ENCODE measurements at places on chromosomes 4 and X.

DNA sequence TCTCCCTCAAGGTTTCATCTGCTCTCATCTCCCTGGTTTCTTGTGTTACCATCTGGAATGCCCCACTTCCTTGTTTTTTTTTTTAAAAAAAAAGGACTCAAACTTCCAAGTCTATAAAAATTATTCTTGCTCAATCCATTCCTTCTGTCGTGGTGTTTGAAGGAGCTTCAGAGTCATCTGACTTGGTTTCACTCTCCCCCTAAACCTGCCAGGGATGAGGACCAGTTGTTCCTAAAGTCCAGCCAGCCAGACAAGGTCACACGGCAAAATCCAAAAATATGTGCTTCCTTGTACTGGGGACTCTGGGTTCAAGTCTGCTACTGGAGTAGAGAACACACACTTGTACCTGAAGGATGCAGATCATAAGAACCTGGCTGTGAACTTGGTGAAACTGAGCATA lies 84.5 kb upstream of the GPM6B start:
- DNase-seq, result no peak

DNA sequence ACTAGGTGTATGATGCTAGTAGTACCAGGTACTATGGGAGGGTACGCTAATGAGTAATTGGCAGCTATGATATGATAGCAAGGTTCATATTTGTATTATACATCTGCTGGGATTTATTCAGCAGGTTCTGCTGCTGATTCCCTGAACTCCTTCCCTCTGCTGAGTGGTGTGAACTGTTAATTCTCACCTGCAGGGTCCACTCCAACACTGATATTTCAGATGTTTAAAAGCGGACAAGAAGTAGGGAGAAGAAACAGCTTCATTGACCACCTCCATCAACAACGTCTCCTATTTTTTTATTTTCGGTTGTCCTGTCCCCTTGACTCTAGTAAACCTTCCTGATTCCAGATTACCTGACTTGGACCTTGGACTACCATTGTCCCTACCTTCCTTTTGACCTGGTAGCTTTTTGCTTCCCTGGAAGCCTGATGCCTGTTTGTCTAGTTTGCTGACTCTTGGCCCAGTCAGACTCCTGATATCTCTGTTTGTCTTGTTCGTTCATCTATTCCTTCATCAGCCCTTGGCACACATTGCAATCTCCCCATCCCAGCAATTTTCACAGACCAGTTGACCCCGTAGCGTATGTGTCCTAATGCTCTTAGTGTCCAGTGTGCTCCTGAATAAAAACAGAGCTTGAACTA lies 34.0 kb upstream of the RNF128 start:
- DNase-seq, result no peak

DNA sequence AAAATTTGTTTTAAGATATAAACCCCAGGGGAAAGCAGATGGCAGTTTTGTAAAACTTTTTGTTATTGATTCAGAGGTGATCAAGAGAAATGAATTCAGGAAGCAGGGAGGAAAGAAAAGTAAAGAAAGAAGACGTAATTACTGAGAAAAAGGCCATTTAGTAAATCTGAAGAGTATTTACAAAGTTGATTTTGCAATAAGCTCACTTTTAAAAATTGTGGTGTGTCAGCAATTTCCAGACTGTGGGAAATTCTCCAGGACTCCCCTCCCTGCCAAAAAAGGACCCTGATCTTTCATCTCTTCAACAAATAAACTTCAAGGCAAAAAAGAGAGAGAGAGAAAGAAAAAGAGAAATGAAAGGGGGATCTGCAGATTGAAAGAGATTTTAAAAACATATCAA lies 36.6 kb downstream of the PCYT1B start:
- no peak for DNase-seq

GRCh38 chr4:161197474-161197873 lies 966.3 kb downstream of the FSTL5 start:
- DNase-seq, result no peak

DNA sequence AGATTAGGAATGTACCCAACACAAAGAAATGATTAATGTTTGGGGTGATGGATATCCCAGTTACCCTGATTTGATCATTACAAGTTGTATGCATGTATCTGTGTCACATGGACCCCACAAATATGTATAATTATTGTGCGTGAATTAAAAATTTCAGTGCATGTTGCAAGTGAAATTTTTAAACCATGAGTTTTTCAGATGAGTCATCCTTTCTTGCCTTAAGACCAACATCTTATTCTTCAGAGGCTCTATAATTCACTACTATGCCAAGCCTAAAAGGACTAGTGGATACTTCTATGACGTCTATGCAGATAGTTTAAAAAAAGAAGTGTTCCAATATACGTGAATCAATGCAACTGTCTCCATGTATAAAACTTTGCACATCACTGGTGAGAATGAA lies 113.0 kb upstream of the SH3RF1 start:
- DNase-seq, result peak; percentile 34

DNA sequence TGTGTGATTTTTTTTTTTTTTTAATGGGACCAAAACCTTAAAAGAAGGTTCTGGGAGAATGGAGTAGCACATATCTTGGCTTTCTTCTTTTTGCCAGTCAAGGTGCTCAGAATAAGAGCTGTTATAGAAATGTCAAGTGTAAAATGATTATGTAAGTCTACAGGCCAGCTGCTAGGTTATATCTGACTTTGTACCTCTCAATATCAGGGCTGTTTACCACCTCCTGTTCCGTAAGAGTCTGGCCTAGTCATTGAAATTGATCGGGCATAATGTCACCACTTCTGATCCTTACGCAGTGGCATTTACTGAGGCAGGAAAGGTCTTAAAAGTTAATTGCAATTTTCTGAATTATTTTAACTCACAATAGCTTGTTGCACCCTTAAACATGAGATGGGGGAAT lies 41.1 kb downstream of the LIMCH1 start:
- DNase-seq, result no peak

GRCh38 chr4:153156263-153156662 lies 48.0 kb upstream of the TRIM2 start:
- DNase-seq, result no peak

DNA sequence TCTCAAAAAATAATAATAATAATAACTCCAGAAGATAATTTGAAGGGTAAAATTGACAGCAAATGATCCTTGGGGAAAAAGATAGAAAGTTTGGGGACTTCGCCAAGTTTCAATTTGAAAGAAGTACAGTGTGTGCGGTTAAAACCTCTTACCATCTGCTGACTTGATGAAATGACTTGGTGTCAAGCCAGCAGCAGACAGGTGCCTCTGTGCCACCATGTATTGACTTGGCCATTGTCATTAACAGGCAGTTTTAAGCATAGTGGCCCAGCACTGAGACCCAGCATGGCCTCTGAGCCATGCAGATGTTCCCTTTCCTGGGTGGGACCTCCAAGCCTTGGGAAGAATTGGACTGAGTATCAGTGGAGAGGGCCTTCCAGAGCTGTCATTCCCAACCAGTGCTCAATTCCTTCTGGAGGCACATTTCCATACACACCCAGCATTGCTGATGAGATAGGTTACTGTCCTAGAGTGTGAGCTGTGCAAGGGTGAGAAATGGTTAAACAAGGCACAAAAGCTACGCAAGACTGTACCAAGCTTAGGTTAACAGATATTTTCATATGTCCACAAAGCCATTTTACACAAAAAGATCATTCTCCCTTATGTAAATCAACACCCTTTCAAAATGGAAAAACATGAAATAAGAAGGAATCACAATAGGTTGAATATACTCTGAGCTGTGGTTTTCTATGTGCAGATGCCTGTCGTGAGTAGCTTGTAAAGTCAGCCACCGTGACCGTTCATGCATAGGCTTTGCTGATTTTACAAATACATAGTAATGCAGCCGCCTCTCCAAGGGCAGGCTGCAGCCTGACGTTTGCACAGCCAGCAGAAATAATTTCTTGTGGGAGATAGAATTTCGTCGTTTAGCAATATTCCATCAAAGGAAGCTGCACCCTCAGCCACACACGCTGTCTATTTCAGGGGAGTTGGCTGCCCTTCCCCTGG lies 59.4 kb upstream of the FBXW7 start:
- no peak for DNase-seq

GRCh38 chr4:43607400-43607799 lies 714.9 kb downstream of the GRXCR1 start:
- DNase-seq, result no peak

- DNase-seq, result no peak
Observed at GRCh38 chr4:156662921-156663320, 308.7 kb downstream of the PDGFC start.

DNA sequence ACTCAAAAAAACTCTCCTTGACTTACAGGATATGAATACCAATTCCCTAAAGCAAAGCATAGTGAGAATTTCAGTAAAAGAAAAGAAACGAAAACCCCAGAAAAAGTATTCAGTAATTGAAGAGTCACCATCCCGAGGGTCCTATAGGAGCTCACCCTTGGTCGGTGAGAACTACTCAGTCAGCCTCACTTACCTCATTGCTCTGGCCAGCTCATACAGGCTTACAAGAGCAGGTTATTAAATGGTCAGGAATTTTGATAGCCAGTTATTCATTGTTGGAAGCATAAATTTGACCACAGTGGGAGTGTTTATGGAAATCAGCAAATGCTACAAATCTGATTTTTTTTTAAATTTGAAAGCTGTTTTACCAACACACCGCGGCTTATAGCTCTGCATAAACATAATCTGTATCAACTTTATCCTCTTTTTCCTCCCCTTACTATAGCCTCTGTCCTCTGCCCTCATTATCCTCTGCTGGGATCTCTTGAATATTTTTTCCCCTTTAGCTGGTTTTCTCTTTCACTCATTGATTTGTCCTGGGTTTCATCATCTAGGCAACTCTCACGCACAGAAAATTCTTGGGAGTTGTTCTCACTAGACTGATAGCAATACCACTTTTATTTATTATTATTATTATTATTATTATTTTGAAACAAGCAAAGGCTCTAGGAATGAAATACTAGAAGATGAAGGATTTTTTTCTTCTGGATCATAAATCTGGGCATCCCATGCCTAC lies 11.0 kb upstream of the CXCL2 start:
- DNase-seq, result no peak

DNA sequence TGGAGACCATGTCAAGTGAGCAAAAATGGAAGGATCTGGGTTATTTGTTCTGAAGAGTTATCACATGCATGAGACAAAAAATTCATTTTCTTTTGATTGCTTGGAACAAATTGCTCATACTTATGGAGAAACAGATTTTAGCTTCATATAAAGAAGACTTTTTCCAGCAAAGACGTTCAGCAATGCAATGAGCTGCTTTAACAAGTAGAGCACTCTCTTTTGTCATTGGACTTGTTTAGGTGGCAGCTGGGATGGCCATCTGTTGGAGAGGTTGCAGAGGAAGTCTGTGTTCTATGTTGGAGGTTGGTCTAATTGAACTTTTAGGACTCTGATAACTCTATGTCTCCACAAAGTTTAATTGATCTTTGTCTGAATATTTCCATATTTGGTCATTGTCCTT lies 19.9 kb upstream of the CEP135 start:
- DNase-seq, result no peak

- no peak for DNase-seq
Observed at GRCh38 chr4:145196747-145197146, 16.4 kb upstream of the OTUD4 start.

GRCh38 chr4:81335122-81335912 lies 120.3 kb upstream of the PRKG2 start:
- no peak for DNase-seq

DNA sequence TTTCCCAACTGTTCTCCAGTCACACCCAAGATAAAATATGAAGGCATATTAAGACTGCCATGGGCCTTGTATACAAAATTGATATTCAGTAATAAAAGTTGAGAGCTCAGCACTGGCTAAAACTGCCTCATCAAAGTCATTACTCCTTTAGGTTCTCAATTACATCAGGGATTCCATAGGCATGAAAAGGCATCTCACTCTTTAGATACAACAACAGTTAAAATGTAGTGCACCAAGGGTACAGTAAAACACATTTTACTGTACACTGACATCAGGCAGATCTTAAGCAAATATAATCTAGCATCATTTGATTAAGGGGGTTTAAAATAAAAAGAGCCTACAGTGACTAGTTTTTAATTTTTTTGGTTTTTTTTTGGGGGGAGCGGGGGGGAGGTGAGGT lies 107.7 kb downstream of the PPP3CA start:
- no peak for DNase-seq

GRCh38 chrX:23694606-23695005 lies 27.3 kb downstream of the PRDX4 start:
- DNase-seq, result no peak

- no peak for DNase-seq
Observed at GRCh38 chr4:75702919-75703411, 21.4 kb upstream of the USO1 start.

DNA sequence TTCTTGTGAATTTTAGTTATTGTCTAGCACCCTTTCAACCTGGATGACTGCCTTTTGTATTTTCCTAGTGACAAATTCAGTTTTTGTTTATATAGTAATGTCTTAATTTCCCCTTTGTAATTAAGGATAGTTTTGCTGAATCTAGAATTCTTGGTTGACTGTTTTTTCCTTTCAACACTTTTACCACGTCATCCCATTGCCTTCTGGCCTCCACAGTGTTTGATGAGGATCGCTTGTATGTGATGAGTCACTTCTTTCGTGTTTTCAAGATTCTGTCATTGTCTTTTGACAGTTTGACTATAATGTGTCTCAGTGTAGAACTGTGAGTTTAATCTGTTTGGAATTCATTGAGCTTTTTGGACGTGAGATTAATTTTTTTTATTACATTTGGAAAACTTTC lies 30.1 kb downstream of the KDM6A start:
- DNase-seq, result no peak

- no peak for DNase-seq
Observed at GRCh38 chr4:127048376-127049044, 584.2 kb upstream of the INTU start.

GRCh38 chr4:2095236-2096072 lies 36.3 kb downstream of the NAT8L start:
- no peak for DNase-seq

- no peak for DNase-seq
Observed at GRCh38 chrX:78747489-78747888, at the start of gene LPAR4. TSS of gene LPAR4 (plus strand) at chrX:78747720. CDS start at chrX:78754870, 7,150 bp downstream.

Data from brain pericyte (primary cell).